T-helper 17 cell (primary cell): ENCODE measurements at places on chromosomes 12 and 14.

DNA sequence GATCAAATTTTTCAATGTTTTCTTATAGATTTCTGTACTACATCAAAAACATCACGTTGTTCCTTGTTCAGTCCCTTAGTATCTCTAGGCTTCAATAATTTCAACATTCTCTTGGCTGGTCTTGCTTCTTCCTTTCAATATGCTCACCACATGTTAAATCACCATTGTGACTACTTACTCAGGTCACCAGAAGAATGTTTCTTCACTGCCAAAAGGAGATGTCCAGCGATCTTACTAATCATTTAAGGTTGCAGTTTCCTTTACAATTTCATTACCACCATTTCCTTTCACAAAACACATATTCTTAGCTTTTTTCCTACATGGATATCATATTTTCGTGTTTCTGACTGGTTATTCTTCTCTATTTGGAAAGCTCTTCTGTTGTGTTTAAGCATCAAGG lies 363.8 kb downstream of the NAV3 start:
- no peak overlapping the region for H3K27ac ChIP-seq
- H3K27me3 ChIP-seq, result no peaks in the 10 kb centered on the region
- no peaks in the 10 kb centered on the region for H3K36me3 ChIP-seq

GRCh38 chr14:60865378-60866127 lies 115.3 kb downstream of the TRMT5 start:
- no peaks in the 10 kb centered on the region for H3K36me3 ChIP-seq
- no peak overlapping the region for H3K27ac ChIP-seq
- no peak for DNase-seq
- H3K27me3 ChIP-seq, result no peaks in the 10 kb centered on the region
- H3K4me1 ChIP-seq, result peaks cover 2% of the 10 kb centered on the region

DNA sequence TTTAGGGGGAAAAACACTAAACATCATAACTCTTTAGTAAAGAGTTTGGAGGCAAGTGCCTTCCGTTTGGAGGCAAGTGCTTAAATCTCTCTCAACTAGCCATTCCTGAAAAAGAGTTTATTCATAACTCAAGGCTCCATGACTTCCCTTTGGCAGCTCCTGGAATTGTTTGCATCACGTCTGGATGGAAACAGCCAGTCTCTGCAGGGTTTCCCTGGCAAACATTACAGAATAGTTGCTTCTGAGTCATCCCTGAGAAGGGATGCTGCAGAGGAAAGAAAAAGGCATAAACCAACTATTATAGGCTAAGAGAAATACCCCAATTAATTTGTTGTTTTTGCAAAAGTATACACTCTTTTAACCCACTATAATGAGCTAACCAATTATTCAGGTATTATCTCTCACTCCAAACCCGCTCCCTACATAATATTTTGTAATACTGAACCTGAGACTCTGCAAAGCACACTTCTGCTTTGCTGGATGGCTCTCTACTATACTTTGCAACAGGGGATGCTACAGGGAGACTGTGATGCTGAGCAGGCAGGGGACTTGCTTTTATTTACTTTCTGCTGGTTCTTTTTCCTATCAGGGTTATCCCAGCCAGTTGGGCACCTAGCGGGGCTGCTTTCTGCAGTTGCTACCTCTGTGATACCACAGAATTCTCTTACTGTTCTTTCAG lies 497.7 kb downstream of the FUT8 start:
- DNase-seq, result no peak
- H3K27me3 ChIP-seq, result no peaks in the 10 kb centered on the region
- no peak overlapping the region for H3K27ac ChIP-seq
- peaks cover 18% of the 10 kb centered on the region for H3K4me1 ChIP-seq
- no peak overlapping the region for H3K4me3 ChIP-seq

DNA sequence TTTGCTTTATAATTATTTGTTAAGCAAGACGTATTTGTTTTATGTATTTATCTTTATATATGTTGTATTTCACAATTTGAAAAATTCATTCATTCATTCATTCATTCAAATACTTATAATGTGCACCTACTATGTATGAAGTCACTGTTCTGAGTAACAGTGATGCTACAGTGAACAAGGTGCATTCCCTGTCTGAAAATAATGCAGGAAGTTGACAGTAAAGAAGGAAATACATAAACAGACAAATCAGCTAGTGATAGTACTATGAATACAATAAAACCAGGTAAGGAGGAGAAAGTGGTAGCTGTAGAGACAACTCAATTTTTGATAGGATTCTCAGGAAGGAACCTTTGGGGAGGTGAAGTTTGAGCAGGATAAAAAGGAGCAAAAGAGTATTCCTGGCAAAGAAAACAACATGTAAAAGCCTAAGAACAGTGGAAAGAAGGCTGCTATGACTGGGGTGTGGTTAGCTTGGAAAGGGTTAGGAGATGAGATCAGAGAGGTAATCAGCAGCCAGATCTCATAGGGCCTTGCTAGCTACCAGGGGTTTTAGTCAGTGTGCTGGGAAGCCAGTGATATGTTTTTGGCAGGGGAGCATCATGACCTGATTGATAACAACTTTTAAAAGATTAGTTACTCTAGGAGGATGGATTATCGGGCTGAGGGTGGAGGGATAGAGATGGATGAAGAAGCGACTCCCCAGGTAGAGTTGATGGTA lies 17.4 kb downstream of the BICDL1 start:
- no peak for DNase-seq
- no peaks in the 10 kb centered on the region for H3K27me3 ChIP-seq
- peaks cover 42% of the 10 kb centered on the region for H3K4me1 ChIP-seq
- peak overlapping the region; percentile 99 for H3K27ac ChIP-seq
- H3K36me3 ChIP-seq, result peaks cover 2% of the 10 kb centered on the region
- peak overlapping the region; percentile 80 for H3K4me3 ChIP-seq

- H3K4me3 ChIP-seq, result no peak overlapping the region
- H3K27me3 ChIP-seq, result peaks cover 10% of the 10 kb centered on the region
- H3K27ac ChIP-seq, result peak overlapping the region; percentile 43
- DNase-seq, result no peak
- H3K4me1 ChIP-seq, result peaks cover 12% of the 10 kb centered on the region
- peaks cover 6% of the 10 kb centered on the region for H3K36me3 ChIP-seq
Observed at GRCh38 chr12:38141239-38141638, 175.3 kb upstream of the ALG10B start.

GRCh38 chr14:101878822-101879528 lies 85.4 kb upstream of the DYNC1H1 start:
- H3K4me3 ChIP-seq, result no peak overlapping the region
- peaks cover 3% of the 10 kb centered on the region for H3K36me3 ChIP-seq
- peaks cover 45% of the 10 kb centered on the region for H3K4me1 ChIP-seq
- peak overlapping the region; percentile 96 for H3K27ac ChIP-seq

DNA sequence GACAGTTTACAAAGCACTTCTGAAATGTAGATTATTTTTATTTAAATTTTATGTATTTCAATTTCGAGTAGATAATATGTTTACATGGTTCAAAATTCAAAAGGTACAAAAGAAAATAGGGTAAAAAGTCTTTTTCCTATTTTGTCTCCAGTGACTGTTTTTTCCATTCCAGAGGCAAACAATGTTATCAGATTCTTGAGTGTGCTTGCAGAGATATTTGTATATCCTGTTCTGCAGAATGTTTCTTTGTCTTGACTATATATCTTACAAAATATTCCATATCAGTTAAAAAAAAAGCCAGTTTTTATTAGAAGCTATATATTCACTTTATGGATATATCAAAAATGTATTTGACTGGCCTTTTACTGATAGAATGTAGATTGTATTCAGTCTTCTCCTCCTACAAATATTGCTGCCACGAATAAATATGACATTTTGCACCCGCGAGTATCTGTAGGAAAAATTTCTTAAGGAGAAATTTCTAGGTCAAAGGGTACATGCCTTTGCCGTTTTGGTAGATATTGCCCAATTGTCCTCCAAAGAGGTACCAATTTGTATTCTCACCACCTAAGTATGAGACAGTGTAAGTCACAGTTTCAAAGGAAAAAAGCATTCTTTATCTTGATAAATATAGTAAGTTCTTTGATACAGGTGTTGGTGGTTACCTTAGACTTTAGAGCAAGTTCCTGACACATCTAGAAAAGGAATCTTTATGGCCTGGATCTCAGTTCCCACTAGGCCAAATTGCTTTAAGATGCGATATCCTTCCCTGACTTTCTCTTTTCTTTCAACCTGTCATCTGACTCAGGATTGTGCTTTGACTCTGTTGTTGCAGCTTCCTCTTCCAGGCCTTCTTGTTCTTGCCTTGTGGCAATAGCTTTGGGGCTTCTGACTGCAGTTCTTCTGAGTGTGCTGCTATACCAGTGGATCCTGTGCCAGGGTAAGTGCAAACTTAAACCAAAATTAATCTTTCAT lies 2.3 kb downstream of the KLRG1 start:
- H3K4me1 ChIP-seq, result peaks cover 46% of the 10 kb centered on the region
- peaks cover 5% of the 10 kb centered on the region for H3K36me3 ChIP-seq
- H3K4me3 ChIP-seq, result peak overlapping the region; percentile 80
- H3K27ac ChIP-seq, result peak overlapping the region; percentile 82
- DNase-seq, result no peak
- H3K27me3 ChIP-seq, result no peaks in the 10 kb centered on the region

DNA sequence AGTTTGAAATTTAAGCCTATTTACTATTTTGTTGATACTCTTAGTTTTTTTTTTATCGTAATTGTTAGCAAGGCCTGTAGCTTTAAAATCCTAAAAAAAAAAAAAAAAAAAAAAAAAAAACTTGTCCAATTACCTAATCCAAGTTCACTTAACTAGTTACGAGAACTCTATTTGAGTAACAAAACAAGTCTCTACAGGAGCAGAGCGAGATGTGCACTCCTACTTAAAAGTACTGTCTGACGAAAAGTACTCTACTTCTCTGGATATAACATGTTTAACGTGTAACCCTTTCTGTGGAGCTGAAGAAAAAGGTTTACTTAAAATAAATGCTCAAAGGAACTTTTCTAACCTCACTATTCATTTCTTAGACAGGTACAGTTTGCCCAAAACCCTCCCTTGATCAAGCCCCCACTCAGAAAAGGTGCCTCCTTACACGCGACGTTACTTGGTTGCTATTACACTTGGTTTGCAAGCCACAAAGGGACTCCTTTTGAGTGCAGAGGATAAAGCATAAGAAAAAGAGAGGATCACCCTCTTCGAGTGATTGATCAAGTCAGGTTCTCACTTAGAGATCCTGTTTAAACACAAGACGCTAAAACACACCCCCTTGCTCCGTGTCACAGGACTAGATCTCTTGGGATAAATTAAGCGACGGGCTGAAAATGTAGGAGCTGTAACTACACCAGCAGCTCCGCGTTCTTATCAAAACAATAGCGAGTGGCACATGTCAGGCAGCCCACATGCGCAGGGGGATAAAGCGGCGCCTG lies 2.2 kb downstream of the BAZ1A start:
- H3K4me1 ChIP-seq, result peaks cover 40% of the 10 kb centered on the region
- H3K27ac ChIP-seq, result peak overlapping the region; percentile 98
- DNase-seq, result no peak

DNA sequence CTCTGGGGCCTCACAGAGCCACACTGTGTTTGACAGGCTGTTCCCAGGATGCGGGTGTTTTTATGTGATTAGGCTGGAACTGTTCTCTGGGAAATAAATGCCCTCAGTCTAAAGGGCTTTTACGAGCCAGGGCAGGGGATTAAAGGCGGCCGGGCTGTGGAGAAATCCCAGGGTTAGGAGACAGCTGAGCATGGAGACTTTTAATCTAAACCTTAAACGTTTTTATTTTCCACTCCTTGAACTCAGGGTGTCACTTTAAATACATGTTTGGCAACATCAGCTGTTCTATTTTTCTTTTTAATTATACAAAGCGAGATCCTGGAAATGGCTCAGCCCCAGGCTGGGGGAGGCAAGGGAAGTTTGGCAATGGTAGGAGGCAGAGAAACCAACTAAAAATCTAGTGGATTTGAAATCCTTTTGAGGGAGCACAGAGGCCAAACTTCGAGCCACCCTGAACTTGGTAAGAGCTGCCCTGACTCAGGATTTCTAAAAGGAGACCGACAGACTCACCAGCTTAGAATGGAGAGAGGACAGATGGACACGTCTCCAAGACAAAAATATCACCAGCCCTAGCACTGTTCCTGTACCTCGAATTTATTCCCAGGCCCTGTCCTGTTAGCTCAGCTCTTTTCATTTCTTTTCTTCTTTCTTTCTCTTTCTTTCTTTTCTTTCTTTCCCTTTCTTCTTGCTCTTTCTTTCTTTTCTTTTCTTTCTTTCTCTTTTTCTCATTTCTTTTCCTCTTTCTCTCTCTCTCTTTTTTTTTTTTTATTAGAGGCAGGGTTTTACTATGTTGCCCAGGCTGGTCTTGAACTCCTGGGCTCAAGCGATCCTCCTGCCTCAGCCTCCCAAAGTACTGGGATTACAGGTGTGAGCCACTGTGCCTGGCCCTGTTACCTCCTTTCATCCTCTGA lies 15.8 kb upstream of the ORAI1 start:
- peaks cover 2% of the 10 kb centered on the region for H3K36me3 ChIP-seq
- peaks cover 16% of the 10 kb centered on the region for H3K4me1 ChIP-seq
- no peak overlapping the region for H3K27ac ChIP-seq
- DNase-seq, result no peak
- H3K27me3 ChIP-seq, result no peaks in the 10 kb centered on the region
- H3K4me3 ChIP-seq, result no peak overlapping the region
